ENCODE measurements at places on chromosomes 4 and X. TPM values are rescaled to one million over a fixed set of nuclear protein-coding genes. Genes with fewer than 3 reads are reported as not detected.
A peak's percentile ranks its signal among the peaks of the same experiment; 100 is the strongest.

TIGD2 gene
- 17.7 TPM for total RNA-seq

KIAA1210 gene
- total RNA-seq = not detected

KDR gene
- total RNA-seq = 24.8 TPM

PCSK1N gene
- 19.0 TPM for total RNA-seq

TBX22 gene
- total RNA-seq = not detected

DNA sequence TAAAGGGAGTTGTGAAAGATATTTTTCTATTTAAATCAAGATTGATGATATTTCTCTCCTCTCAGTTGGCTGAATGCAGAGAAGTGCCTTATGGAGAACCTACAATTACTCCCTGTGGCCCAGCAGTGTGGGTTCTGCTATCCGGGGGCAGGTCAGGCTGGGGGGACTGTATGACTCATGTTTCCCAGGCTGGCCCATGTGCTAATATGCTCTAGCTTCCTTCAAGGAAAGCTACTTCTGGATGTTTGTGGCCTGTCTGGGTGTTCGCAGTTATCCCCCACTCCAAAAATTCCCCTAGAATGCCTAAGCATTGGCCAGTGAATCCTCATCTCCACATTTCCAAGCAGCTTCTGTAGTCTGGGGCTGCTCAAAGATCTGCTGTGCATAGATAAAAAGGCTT is 58.9 kb upstream of the SPP1 start:
- H3K27ac ChIP-seq = no peak overlapping the region
- H3K27me3 ChIP-seq = no peaks in the 10 kb centered on the region
- H3K4me3 ChIP-seq = no peak overlapping the region
- H3K36me3 ChIP-seq = no peaks in the 10 kb centered on the region

DNA sequence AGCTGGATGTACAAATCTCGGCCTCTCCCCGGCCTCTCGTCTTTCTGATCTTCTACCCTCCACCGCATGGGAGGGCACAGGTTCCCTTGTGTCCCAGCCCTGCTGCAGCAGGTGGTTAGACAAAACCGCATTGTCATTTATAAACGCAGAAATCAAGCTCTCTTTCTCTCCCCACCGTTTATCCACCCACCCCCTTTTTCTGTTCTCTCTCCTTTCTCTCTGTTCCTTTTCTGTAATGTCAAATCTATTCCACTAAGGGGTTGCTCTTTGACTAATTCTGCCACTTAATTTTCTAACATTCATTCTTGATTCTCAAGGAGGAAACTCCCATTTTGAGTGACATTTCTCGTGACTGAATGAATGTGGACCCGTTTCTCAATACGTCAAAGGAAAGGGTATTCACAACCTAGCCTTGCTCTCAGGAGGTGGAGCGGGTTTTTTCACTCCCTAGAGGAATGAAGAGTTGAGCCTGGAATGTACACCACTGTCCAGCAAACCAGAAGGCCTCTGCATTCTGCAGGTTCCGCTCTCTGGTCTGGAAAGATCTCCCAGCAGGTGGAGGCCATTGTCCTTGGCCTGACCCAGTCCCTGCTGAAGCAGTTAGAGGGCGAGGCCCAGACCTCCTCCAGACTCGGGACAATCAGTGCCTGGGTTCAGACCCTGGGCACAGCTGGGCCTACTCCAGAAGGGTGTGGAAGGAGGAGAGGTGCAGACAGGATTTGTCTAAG is 70.9 kb upstream of the ENPP6 start:
- no peaks in the 10 kb centered on the region for H3K27me3 ChIP-seq
- no peak overlapping the region for H3K4me3 ChIP-seq
- no peak overlapping the region for H3K27ac ChIP-seq
- peak; percentile 59 for DNase-seq
- H3K36me3 ChIP-seq = no peaks in the 10 kb centered on the region

DNA sequence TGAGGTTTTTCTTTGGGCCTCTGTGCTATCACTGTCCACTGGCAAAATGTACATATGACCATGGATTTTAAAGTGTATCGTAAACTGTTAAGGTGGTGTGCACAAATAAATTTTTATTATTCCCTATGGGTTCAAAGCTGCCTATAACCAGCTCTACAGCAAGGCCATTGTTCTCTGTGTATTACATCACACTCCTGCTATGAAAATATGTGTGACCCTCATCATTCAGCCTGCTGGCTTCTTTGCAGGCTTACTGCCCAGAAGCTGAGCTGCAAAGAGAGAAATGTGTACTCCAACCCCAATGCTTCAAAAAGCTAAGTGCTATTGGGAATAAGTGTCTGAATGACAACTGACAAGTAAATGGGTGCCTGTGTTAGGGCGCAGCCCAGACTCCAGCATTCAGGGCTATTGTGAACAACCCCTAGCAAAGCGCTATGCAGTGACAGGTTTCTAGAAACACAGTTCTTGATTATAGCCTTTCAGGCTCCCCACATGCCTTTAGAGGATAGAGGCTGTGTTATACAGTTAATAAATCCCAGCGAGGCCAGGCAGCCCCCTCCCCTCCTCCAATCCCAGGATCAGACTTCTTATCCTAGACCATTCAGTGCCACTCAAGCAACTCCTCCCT is 220.4 kb upstream of the RADX start:
- DNase-seq = no peak
- H3K36me3 ChIP-seq = no peaks in the 10 kb centered on the region
- no peak overlapping the region for H3K27ac ChIP-seq

DNA sequence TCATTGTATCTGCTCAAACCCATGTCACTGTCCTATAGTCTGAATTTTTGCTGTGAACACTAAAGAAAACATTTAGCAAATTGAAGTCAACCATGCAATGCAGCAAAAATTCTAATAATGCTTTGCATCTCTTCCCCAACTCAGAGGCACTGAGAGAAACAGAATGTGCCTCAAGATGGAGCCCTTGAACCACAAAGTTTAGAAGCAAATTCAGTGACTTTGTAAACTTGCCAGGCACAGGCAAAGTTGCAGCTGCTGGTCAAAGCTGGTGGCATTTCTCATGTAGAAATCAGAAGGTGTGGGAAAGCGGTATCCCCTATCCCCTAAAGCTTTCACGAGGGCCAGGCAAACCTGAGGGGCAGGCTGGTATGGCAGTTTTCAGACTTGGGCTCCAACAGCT is 121.7 kb upstream of the DIPK2B start:
- no peaks in the 10 kb centered on the region for H3K27me3 ChIP-seq
- H3K36me3 ChIP-seq = no peaks in the 10 kb centered on the region
- no peak overlapping the region for H3K4me3 ChIP-seq

DNA sequence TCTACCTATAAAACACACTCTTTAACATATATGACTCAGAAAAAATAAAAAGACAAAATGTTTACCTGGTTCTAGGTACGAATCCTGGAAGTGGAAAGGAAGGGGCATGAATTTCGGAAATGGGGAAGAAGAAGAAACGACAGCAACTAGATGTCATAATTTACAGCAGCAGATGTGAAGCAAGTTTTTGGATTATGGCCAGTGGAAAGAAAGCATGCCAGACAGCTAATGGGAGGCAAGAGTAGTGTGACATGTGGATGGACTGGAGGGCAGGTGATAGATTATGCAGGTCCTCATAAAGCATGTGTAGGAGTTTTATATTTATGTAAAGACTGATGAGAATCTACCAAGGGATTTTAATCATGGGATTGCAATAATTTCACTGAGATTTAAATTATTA is 279.0 kb upstream of the TACR3 start:
- no peak overlapping the region for H3K4me3 ChIP-seq
- DNase-seq = no peak
- H3K27ac ChIP-seq = no peak overlapping the region
- no peaks in the 10 kb centered on the region for H3K27me3 ChIP-seq

DNA sequence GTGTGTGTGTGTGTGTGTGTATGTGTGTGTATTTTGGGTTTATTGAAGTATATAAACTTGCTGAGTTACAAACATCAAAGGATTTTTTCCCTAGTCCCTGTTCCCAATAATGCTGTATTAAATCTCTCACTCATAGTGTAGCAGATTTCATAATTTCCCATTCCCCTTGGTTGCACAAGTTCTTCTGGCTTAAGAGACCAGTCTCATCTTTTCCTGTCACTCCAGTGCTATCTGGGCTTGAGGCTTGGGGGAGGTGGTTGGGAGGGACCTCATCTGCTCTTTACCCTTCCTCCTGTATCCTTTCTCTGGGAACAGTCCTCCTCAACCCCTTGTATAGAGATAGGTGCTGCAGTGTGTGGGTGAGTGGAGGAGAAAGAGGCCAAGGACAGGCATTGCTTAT is 285.4 kb upstream of the BOD1L1 start:
- DNase-seq = no peak
- no peaks in the 10 kb centered on the region for H3K36me3 ChIP-seq
- H3K27me3 ChIP-seq = no peaks in the 10 kb centered on the region
- no peak overlapping the region for H3K4me3 ChIP-seq

DNA sequence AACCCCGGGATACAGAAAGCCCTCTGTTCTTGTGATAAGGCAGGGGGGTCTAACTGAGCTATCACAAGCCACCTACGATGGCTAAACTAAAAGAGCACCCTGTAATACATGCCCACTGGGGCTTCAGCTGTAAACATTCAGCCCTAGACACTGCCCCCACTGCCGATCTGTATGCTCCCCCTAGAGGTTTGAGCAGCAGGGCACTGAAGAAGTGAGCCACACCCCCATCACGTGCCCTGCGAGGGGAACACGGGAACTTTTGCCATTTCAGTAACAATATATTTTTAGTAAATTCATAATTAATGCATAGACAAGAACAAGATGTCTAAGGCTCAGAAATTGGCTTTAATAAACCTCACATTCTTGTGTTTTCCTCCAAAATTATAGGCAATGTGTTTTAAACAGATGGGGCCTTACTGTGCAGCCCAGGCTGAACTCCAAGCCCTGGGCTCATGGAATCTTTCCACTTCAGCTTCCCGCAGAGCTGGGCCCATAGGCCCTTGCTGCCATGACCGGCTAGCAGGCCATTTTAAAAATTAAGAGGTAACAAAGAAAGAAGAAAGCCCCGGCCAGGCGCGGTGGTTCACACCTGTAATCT is 235.3 kb upstream of the SFRP2 start:
- H3K36me3 ChIP-seq = no peaks in the 10 kb centered on the region
- H3K4me3 ChIP-seq = no peak overlapping the region
- no peak overlapping the region for H3K27ac ChIP-seq
- DNase-seq = no peak
- H3K4me1 ChIP-seq = no peaks in the 10 kb centered on the region
- no peaks in the 10 kb centered on the region for H3K27me3 ChIP-seq

- H3K4me1 ChIP-seq = no peaks in the 10 kb centered on the region
- no peaks in the 10 kb centered on the region for H3K27me3 ChIP-seq
- DNase-seq = no peak
Observed at GRCh38 chr4:3344596-3344995, 51.8 kb downstream of the RGS12 start.

DNA sequence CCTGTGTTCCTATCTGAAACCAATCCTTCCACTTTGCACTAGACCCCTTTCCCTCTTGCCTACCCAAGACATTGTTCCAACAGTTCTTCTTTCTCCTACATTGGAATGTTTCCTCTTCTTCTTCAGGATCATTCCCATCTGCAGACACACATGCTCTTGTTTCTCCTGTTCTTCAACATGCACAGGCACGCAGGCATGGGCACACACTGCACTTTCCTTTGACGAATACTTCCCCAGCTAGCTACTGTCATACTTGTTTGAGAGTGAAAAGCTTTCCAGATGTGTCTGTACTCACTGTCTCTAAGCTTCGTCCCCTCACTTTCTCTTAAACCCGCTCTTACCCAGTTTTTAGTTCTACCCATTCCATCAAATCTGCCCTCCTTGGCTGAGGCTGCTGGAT is 31.8 kb upstream of the ERVMER34-1 start:
- H3K4me3 ChIP-seq = no peak overlapping the region
- DNase-seq = no peak
- H3K4me1 ChIP-seq = no peaks in the 10 kb centered on the region
- H3K27ac ChIP-seq = no peak overlapping the region
- H3K36me3 ChIP-seq = no peaks in the 10 kb centered on the region

DNA sequence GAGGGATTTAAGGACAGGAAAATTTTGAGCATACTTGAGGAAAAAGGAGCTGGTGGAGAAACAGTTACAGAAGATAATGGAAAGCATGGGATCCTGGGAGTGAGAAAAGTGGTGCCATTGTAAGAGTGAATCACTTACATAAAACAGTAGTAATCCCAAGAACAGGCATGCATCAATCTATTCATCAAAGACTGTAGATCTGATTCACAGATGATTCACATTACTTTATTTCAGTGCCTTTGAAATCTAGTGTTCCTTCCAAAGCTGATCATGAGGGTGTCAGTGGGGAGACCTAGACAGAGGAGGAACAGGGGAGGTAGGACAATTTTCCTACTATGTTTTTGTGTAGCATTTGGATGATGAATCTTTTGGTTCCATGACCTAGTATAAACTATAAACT is 102.7 kb downstream of the TAB3 start:
- H3K36me3 ChIP-seq = no peaks in the 10 kb centered on the region
- H3K27me3 ChIP-seq = no peaks in the 10 kb centered on the region
- H3K27ac ChIP-seq = no peak overlapping the region
- no peak overlapping the region for H3K4me3 ChIP-seq
- no peak for DNase-seq
- no peaks in the 10 kb centered on the region for H3K4me1 ChIP-seq

GRCh38 chr4:126916626-126917140 is 716.1 kb upstream of the INTU start:
- DNase-seq = no peak
- H3K4me3 ChIP-seq = no peak overlapping the region
- H3K4me1 ChIP-seq = no peaks in the 10 kb centered on the region
- H3K27ac ChIP-seq = no peak overlapping the region

DNA sequence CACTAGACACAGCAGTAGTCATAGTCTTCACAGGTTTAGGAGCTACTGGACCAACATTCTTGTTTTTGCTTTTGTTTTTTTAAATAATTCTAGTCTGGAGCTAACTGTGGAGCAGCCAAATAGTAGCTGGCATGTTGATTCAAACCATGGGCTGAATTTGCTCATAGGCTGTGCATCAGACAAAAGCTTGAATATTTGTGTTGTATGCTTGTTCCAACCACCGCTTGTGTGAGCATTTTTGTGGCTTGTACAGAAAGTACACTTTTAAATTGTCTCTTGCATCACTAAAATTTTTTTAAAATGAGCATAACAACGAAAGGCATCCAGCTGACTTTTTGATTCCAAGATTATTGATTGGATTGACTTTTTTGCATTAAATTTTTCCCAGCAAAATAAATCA is 39.6 kb downstream of the CCNI start:
- H3K4me1 ChIP-seq = no peaks in the 10 kb centered on the region
- no peak overlapping the region for H3K27ac ChIP-seq
- no peak overlapping the region for H3K4me3 ChIP-seq
- no peak for DNase-seq

GRCh38 chrX:94361241-94361640 is 687.2 kb downstream of the FAM133A start:
- H3K27me3 ChIP-seq = no peaks in the 10 kb centered on the region
- no peak overlapping the region for H3K27ac ChIP-seq
- DNase-seq = no peak
- no peaks in the 10 kb centered on the region for H3K4me1 ChIP-seq

- H3K4me1 ChIP-seq = no peaks in the 10 kb centered on the region
- no peaks in the 10 kb centered on the region for H3K27me3 ChIP-seq
- H3K36me3 ChIP-seq = no peaks in the 10 kb centered on the region
- no peak overlapping the region for H3K27ac ChIP-seq
- no peak overlapping the region for H3K4me3 ChIP-seq
Observed at GRCh38 chrX:68912113-68912512, 83.3 kb downstream of the EFNB1 start.

- H3K27me3 ChIP-seq = no peaks in the 10 kb centered on the region
- DNase-seq = no peak
- H3K27ac ChIP-seq = no peak overlapping the region
- H3K36me3 ChIP-seq = no peaks in the 10 kb centered on the region
- no peaks in the 10 kb centered on the region for H3K4me1 ChIP-seq
- H3K4me3 ChIP-seq = no peak overlapping the region
Observed at GRCh38 chrX:45145492-45146215, 55.0 kb downstream of the DIPK2B start.
